Esophagus muscularis mucosa (tissue), 4 donors: ENCODE measurements at places on chromosomes 3 and 15. TPM values are rescaled to one million over a fixed set of nuclear protein-coding genes. Genes with fewer than 3 reads are reported as not detected.
A peak's percentile ranks its signal among the peaks of the same experiment; 100 is the strongest.

DNA sequence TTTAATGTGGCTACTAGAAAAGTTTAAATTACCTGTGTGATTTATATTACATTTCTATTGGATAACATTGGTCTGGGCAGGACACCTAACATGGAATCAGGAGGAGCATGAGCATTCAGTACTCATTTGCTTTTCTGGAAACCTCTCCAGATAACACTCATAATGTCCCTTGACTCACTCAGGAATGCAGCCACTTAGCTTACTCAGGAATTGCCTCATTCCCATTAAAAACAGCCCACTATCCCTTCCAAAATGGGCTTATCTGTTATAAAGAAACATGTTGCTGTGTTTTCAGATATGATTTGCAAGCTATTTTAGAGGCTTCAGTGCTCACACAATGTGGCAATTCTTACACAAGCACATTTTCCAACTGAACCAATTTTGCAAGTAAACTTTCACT, 17.1 kb downstream of the GBE1 start:
- H3K36me3 ChIP-seq, result no peaks in the 10 kb centered on the region
- DNase-seq, result no peak
- no peaks in the 10 kb centered on the region for H3K27me3 ChIP-seq
- H3K4me1 ChIP-seq, result peaks cover 45% of the 10 kb centered on the region

DNA sequence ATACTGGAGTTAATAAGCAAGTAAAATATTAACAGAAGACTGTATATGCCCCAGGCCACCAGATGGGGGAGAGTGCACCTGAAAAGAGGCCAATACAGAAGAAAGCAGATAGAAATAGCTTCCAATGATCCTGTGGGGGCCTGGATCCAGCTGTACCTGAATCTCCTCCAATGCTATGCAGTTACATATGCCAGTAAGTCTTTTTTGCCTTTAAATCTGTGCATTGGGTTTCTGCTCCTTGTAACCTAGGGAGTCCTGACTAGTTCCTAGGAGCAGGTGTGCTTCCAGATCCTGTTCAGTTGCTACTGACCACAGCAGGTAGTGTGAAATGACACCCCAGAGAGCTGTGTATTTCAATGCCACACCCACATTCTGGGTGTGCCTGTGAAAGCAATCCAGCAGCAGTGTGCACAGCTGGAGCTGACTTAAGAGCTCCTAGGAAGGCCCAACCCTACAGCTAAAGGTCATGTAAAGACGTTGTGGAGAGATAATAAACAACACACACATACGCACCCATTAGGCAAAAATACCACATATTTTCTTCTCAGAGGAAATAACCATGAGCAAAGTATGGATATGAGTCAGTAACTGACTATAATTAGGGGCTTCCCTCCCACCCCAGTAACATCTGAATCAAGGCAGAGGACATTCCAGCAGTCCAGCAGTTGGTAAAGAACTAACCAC, 62.2 kb upstream of the AKAP13 start:
- peaks cover 8% of the 10 kb centered on the region for H3K4me1 ChIP-seq
- H3K27ac ChIP-seq, result no peak overlapping the region
- H3K4me3 ChIP-seq, result no peak overlapping the region
- H3K36me3 ChIP-seq, result no peaks in the 10 kb centered on the region
- H3K27me3 ChIP-seq, result no peaks in the 10 kb centered on the region

GRCh38 chr15:38531509-38531908, 33.1 kb downstream of the RASGRP1 start:
- no peak overlapping the region for H3K4me3 ChIP-seq
- H3K27ac ChIP-seq, result no peak overlapping the region
- H3K4me1 ChIP-seq, result peaks cover 12% of the 10 kb centered on the region
- DNase-seq, result no peak
- H3K27me3 ChIP-seq, result no peaks in the 10 kb centered on the region

Gene CTDSPL
- 49.5 TPM for total RNA-seq

Gene ITIH4
- 2.3 TPM for total RNA-seq

GRCh38 chr3:186653080-186653707, 12.6 kb upstream of the HRG start:
- no peaks in the 10 kb centered on the region for H3K36me3 ChIP-seq
- DNase-seq, result no peak
- no peak overlapping the region for H3K4me3 ChIP-seq
- no peaks in the 10 kb centered on the region for H3K4me1 ChIP-seq

GRCh38 chr15:91383532-91383931, 283.5 kb downstream of the SV2B start:
- H3K27me3 ChIP-seq, result no peaks in the 10 kb centered on the region
- H3K4me1 ChIP-seq, result no peaks in the 10 kb centered on the region
- no peak overlapping the region for H3K4me3 ChIP-seq
- DNase-seq, result no peak

DNA sequence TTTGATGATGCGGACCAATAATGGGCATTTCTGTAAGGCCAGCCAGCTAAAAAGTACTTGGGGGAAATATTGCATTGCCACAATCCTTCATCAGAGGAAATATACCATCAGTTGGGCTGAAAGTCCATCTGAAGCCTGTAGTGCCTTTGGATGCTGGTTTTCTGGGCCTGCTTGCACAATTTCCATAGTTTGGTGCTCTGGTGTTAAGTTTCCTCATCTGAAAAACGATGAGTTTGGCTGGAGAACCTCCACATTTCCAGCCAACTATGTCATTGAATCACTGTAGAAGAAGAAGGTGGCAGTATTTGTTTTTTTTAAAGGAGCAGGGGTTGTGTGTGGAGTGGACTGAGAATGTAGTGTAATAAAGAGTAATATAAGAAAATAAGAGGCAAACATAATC, 10.1 kb downstream of the CCNB2 start:
- no peak overlapping the region for H3K27ac ChIP-seq
- DNase-seq, result no peak
- H3K36me3 ChIP-seq, result no peaks in the 10 kb centered on the region
- no peaks in the 10 kb centered on the region for H3K27me3 ChIP-seq
- no peaks in the 10 kb centered on the region for H3K4me1 ChIP-seq

Gene AADACL2
- total RNA-seq, result 0.26 TPM

Gene CKMT1A
- total RNA-seq, result not detected

Gene LEKR1
- total RNA-seq, result not detected

DNA sequence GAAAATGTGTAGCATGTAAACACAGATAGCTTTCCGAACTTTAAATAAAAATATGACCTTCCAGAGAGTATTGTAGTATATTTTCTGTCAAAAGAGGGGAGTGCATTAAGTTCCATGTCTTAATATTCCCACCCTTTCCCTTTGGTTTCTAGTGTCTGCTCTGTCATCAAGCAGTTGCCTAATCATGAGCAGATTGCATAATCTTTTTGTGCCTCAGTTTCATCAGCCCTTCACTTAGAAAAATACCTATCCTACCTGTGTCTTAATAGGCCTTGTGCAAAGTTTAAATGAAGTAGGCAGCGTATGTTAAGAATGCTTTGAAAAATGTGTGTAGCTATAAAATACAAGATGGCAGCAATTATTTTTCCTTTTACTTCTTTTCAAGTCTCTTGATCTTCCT, 52.8 kb downstream of the CALML4 start:
- H3K4me1 ChIP-seq, result peaks cover 34% of the 10 kb centered on the region
- peaks cover 23% of the 10 kb centered on the region for H3K36me3 ChIP-seq
- H3K4me3 ChIP-seq, result no peak overlapping the region
- no peak overlapping the region for H3K27ac ChIP-seq
- no peak for DNase-seq

Gene SPINK8
- not detected for total RNA-seq

GRCh38 chr3:56484122-56484521, 15.9 kb upstream of the ERC2 start:
- DNase-seq, result no peak
- no peak overlapping the region for H3K4me3 ChIP-seq
- no peaks in the 10 kb centered on the region for H3K36me3 ChIP-seq

Gene CHRM5
- total RNA-seq, result not detected

- H3K27me3 ChIP-seq, result no peaks in the 10 kb centered on the region
- DNase-seq, result no peak
- no peaks in the 10 kb centered on the region for H3K4me1 ChIP-seq
- H3K4me3 ChIP-seq, result no peak overlapping the region
- H3K36me3 ChIP-seq, result peaks cover 28% of the 10 kb centered on the region
- H3K27ac ChIP-seq, result no peak overlapping the region
Observed at GRCh38 chr3:120693439-120694171, 11.6 kb upstream of the HGD start.

- DNase-seq, result no peak
- H3K27ac ChIP-seq, result no peak overlapping the region
- H3K36me3 ChIP-seq, result no peaks in the 10 kb centered on the region
- no peaks in the 10 kb centered on the region for H3K27me3 ChIP-seq
Observed at GRCh38 chr3:11140713-11141104, 13.6 kb upstream of the HRH1 start.

DNA sequence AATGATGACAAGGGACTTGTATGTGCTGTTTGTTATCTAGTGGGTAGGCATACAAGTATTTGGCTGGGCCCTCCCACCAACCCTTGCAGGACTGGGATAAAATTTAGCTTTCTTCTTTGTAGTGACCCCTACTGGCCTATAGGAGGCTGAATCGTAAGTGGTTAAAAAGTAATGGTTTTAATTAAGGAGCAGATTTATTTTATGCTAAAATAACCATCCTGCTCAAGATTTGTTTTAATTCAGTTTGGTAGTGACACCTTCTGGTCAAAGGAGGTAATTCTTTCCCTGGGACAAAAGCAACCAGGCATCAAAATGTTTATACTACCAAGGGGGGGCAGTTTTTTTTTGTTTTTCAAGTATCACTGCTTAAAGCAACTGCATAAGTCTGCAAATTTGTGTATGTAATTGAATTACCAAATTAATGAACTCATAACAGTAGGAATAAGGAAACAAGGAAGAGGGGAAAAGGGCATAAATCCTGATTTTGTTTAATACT, 70.7 kb downstream of the TOP2B start:
- no peak for DNase-seq
- peaks cover 28% of the 10 kb centered on the region for H3K4me1 ChIP-seq
- H3K36me3 ChIP-seq, result peaks cover 20% of the 10 kb centered on the region
- no peaks in the 10 kb centered on the region for H3K27me3 ChIP-seq

DNA sequence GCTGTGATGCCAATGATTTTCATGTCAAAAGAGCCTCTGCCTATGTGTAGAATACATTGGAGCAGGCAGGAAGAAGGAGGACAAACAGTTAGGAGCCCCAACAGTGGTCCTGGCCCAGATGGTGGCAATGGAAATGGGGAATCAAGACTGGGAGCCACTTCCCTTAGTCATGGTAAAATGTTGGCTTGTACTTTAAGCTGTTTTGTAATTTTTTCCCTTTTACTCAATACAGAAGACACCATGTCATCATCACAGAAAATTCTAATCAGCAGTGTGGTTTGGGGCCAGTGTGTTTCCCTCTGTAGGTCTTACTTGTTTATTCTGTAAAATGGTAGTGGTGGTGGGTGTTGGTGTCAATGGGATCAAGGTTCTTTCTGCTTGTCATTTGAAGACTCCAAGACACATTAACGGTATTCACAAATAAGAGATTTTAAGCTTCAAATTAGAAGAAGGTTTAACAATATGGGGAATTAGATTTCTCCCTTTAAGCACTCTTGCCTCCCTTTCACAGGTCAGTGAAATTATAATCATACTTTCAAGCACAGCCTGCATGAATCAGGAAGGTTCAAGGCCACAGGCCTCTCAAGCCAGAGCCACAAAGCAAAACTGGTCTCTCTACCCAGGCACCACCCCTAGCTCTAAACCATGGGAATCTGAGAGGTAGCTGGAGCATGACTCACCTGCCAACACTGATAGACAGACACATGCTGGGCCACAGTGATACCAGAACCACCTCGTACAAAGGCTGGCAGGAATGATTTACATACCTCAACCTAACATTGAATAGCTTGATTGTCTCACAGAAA, 24.9 kb downstream of the SIAH2 start:
- no peaks in the 10 kb centered on the region for H3K27me3 ChIP-seq
- H3K4me1 ChIP-seq, result no peaks in the 10 kb centered on the region
- H3K36me3 ChIP-seq, result peaks cover 14% of the 10 kb centered on the region
- peak; percentile 70 for DNase-seq
- no peak overlapping the region for H3K27ac ChIP-seq

DNA sequence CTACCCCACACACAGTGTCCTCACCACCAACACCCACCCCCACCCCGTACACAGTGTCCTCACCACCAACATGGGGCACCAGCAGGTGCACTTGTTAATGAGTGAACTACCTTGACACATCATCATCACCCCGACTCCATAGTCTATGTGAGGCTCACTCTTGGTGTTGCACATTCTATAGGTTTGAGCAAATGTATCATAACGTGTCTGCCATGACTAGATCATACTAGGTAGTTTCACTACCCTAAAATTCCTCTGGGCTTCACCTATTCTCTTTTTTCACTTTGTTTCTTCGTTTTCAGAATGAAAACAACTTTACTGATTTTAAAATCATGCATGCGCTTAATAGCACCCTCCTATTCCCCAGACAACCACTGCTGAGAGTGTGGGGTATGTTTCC, 102.6 kb upstream of the SLC6A6 start:
- no peak for DNase-seq
- H3K27ac ChIP-seq, result no peak overlapping the region
- H3K36me3 ChIP-seq, result no peaks in the 10 kb centered on the region
- peaks cover 18% of the 10 kb centered on the region for H3K27me3 ChIP-seq

GRCh38 chr3:172647823-172648222, 63.0 kb downstream of the NCEH1 start:
- peak overlapping the region; percentile 39 for H3K27ac ChIP-seq
- peak; percentile 7 for DNase-seq
- peaks cover 9% of the 10 kb centered on the region for H3K36me3 ChIP-seq
- H3K27me3 ChIP-seq, result no peaks in the 10 kb centered on the region
- H3K4me3 ChIP-seq, result no peak overlapping the region

Gene TTLL13
- total RNA-seq, result not detected

GRCh38 chr3:16632395-16632794, 27.2 kb upstream of the DAZL start:
- H3K27me3 ChIP-seq, result no peaks in the 10 kb centered on the region
- H3K4me1 ChIP-seq, result no peaks in the 10 kb centered on the region
- no peak overlapping the region for H3K4me3 ChIP-seq
- no peak overlapping the region for H3K27ac ChIP-seq
- no peak for DNase-seq
- H3K36me3 ChIP-seq, result no peaks in the 10 kb centered on the region

- DNase-seq, result no peak
- no peaks in the 10 kb centered on the region for H3K36me3 ChIP-seq
- no peak overlapping the region for H3K4me3 ChIP-seq
- H3K4me1 ChIP-seq, result no peaks in the 10 kb centered on the region
- H3K27me3 ChIP-seq, result no peaks in the 10 kb centered on the region
- no peak overlapping the region for H3K27ac ChIP-seq
Observed at GRCh38 chr15:38049891-38050290, 115.5 kb downstream of the TMCO5A start.
